Retinal pigment epithelial cell (primary cell): ENCODE measurements at places on chromosomes 2 and 18.

- DNase-seq: peak; percentile 77
These were observed 40.1 kb downstream of the RTN4 start for GRCh38 chr2:55010149-55010591.

- no peak for DNase-seq
These were observed 73.8 kb downstream of the RRM2 start for GRCh38 chr2:10196110-10196892.

- DNase-seq: no peak
These were observed 793 bp downstream of the NR4A2 start for GRCh38 chr2:156331572-156332283.

- peak; percentile 59 for DNase-seq
These were observed 231.9 kb upstream of the SIX2 start for GRCh38 chr2:45241061-45241561.

- DNase-seq: no peak
These were observed 90.4 kb downstream of the MOGAT1 start for GRCh38 chr2:222761888-222762287.

GRCh38 chr2:7052404-7052803, 135.2 kb downstream of the RNF144A start:
- no peak for DNase-seq

DNA sequence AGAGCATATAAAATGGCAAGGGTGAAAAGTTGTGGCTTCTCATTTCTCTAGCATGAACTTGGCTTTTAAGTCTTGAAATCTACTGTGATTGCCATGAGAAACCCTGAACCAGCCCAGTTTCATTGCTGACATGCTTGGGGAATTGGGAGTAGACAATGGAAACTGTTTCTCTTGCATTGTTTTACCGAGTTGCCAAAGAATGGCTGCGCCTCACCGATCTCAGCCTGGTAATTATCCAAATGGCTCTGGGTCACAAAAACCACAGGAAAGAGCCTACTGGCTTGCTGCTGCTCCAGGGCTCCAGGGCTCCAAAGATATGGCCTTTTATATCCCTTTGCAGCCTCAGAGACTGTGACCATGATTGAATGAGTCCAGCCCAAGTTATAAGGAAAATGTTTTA, 310.4 kb upstream of the NT5C1B start:
- DNase-seq: no peak

DNA sequence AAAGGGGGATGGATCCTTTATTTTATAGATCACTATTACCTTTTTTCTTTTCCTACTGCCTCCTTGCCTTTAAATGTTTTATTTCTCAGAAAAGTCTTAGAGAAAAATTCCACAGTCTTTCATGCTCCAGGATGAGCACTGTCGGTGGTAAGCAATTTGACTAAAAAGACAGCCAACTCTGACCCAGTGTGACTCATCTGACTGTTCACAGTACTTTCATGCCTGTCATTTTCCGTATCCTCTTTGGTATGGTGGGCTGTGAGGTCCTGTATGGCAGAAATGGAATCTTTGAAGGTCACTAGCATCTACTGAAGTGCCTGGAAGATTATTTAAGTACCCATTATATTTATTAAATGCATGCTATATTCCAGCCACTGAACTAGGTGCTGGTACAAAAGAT, 2.1 kb upstream of the RFTN2 start:
- DNase-seq: no peak

- DNase-seq: no peak
These were observed 92.4 kb downstream of the INPP5D start for GRCh38 chr2:233152541-233152940.
